ENCODE measurements at places on chromosomes 6 and 20.

DNA sequence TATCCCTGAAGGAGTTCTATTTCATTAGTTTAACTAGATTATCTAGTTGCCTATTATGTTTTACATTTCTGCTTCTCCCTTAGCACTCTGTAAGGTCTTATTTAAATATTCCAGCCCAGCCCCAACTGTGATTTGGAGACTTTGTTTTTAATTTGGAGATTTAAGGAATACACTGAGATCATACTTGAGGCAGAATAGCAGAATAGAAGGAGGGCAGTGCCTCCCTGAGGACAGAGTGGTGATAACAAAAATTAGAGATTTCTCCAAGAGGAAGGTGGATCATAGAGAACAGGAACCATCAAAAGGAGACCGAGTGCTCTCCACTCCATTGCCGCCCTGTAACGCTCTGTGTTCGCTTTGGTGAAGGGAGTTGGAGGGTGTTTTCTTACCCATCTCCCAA lies 14.8 kb upstream of the CD164 start:
- no peak for DNase-seq

DNA sequence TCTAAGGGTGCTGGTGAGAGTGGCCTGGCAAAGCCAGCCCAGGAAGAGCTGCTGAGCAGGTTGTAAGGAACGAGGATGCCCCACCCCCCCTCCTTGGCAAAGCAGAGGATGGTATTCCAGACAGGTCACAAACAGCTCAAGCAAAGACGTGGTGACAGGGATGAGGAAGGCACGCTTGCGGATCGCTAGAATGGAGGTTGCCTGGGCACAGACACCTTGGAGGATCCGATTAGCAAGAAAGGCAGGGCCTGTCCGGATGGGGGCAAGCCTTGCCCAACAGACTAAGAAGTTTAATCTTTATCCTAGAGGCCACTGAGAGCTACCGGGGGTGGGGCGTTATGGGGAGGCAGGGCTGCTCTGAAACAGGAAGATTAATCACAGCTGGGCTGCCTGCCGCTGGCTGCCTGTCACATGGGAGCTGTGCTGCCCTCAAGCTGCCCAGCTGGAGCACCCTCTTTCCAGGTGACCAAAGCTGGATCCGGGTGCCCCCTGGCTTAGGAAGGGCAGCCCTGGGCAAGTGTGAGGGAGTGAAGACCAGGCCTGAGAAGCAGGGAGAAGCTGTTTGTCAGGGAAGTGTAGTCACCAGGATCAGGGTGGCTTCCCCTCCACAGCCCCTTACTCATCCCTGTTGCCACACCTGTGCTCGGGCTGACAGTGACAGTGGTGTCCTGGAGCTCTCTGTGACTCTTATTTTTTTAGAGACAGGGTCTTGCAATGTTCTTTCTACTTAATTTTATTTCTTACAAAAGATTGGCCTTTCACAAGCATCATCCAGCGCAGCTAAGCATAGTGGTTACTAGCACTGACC lies 9.1 kb upstream of the MAPK13 start:
- no peak for DNase-seq

GRCh38 chr6:151911401-151911800 lies 103.9 kb downstream of the ESR1 start:
- DNase-seq, result no peak

GRCh38 chr6:140857739-140858380 lies 1274.9 kb upstream of the GJE1 start:
- DNase-seq, result no peak

- DNase-seq, result no peak
These were observed 189.2 kb upstream of the RAB32 start for GRCh38 chr6:146354451-146354850.

DNA sequence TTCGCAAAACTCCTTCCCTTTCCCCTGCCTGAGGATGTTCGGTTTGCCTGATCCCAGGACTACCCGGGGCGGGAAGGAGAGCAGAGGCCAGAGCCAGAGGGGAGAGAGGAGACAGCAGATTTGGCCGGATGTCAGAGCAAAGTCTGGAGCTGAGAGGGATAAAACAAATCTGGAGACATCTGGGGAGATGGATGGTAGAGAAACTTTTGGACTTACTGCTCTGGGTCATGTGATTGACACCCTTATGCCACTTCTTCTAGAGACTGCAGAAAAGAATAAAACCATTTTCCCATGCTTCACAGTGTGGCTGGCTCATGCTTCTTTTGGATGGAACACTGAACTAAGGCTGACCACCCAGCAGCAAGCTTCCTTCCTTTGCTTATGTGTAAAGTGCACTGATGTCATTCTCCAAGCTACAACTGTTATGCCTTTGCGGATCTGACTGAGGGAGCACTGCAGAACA lies 174.7 kb downstream of the FOXC1 start:
- DNase-seq, result no peak

DNA sequence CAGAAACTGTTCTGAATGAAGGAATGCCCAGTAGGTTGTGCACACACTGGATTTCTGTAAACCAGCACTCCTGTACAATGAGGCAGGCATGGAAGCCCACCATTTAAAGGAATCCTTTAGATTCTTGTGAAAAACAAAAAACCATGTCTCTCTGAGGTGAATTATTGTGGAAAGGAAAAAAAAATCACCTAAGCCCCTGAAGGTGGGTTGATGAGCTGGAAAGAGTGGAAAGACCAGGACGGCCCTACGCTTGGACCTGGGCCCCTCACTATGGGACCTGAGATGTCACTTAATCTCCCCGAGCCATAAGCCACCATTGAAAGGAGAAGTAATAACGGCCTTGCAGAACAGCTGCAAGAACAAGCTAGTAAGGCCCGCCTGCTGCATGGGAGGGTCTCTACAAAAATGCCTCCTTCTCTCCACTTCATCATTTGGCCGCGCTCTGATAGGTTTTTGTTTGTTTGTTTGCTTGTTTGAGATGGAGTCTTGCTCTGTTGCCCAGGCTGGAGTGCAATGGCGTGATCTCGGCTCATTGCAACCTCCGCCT lies 68.8 kb downstream of the RAB44 start:
- no peak for DNase-seq

- DNase-seq, result no peak
These were observed 14.5 kb downstream of the ARHGAP18 start for GRCh38 chr6:129695373-129696027.

DNA sequence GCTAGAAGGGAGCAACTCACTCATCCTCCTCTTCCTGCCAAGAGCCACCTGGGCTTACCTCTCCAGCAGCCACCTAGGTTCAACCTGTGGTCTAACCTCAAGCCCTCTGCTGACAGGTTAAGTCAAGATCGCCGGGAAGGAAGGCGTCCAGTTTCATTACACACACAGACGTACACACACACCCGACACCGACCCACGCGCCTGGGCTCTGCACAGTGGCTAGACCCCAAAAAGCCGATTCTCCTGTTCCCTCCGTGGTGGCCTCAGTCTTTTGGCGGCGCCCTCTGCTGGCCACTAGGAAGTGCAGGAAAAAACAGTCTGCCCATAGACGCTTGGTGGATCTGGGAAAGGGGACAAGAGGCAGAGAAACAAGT lies 52.8 kb downstream of the MRPL14 start:
- no peak for DNase-seq

- no peak for DNase-seq
These were observed 5.2 kb downstream of the BTBD9 start for GRCh38 chr6:38634518-38634917.

DNA sequence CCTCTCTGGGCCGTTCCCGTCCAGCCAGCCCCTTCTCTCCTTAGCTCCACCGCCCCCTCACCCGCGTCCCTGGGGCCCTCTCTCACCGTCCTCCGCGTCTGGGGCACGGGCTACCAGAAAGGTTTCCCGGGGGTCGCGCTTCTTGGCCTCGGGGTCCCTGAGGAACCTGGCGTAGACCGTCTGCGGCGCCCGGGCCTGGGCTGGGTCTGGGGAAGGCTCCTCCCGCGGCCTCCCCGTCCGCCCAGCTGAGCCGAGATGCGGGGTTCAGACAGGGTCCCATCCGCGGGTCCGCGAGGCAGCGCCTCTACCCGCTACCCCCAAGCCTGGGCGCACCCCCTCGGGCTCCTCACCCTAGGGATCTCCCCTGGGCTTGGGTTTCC lies 1.1 kb downstream of the TULP1 start:
- no peak for DNase-seq

GRCh38 chr20:44433751-44434538 lies 41.7 kb upstream of the TTPAL start:
- no peak for DNase-seq

- DNase-seq, result no peak
These were observed 177.6 kb downstream of the MAFB start for GRCh38 chr20:40511478-40511877.

- DNase-seq, result no peak
These were observed 507 bp upstream of the VGLL2 start for GRCh38 chr6:117264692-117265409.

GRCh38 chr20:54199283-54199682 lies 8.6 kb upstream of the PFDN4 start:
- DNase-seq, result no peak

GRCh38 chr20:19347943-19348456 lies 135.6 kb downstream of the SLC24A3 start:
- DNase-seq, result no peak

DNA sequence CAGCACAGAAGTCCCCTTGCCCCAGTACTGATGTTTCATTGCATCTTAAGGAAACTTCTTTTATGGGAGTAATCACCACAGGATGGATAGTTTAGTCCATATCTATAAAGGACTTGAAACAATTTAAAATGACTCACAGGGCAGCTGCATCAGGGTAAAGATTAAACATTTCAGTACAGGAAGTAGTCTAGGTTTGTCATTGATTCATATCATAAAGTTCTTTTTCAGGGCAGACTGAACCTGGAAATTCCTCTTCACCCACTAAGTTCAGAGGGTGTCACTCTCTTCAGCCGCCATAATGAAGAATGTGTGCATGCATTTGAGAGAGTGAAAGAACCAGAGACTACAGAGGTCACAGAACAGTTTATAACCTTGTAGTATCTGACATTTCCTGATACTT lies 296.3 kb upstream of the JAG1 start:
- no peak for DNase-seq
